Kidney epithelial cell (primary cell): ENCODE measurements at places on chromosomes 5 and 9.

GRCh38 chr5:135553688-135554462 lies 18.1 kb upstream of the NEUROG1 start:
- no peak for DNase-seq

GRCh38 chr5:21806943-21807342 lies 1046.2 kb downstream of the CDH12 start:
- no peak for DNase-seq

DNA sequence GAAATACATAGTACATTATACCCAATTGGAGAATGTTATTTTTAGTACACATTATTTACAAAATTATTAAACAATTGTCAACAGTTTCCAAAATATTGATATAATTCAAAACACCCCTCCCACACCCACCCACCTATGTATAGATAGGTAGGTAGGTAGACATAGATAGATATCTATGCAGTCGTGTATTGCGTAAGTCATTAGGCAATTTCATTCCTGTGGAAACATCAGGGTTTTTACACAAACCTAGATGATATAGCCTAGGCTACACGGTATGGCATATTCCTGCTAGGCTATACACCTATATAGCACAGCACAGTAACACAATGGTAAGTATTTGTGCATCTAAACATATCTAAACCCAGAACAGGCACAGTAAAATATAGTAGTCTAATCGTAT lies 377.3 kb downstream of the ANXA1 start:
- no peak for DNase-seq

GRCh38 chr9:127776195-127776923 lies 2.1 kb downstream of the SH2D3C start:
- DNase-seq, result no peak

DNA sequence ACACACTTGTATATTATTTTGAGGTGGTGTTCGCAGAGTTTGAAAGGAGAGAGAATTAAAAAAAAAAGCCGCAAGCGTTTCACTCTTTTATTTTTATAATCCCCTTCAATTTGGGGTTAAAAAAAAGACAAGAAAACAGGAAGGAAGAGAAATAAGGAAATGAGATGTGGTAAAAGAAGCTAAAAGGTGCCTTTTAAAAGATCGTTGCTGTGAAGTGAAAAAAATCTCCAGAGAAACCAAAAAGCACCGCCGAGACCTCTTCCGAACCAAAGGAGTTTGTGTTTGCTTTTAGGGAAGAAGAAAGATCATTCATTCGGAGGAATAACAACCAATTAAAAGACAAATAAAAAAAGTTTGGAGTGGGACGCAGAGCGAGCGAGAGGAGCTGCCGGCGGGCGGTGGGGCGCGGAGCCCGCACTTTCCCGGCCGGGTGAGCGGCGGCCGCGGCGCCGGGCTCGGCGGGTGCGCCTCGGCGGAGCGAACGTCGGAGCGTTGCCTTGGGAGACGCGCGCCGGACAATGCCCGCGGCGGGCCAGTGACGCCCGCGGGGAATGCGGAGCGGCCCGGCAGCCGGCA lies 355 bp downstream of the TLE4 start:
- DNase-seq, result no peak

- DNase-seq, result peak; percentile 42
Measured at GRCh38 chr9:36625006-36625615, 52.4 kb downstream of the MELK start.

- DNase-seq, result no peak
Measured at GRCh38 chr5:40429258-40430100, 250.2 kb upstream of the PTGER4 start.

DNA sequence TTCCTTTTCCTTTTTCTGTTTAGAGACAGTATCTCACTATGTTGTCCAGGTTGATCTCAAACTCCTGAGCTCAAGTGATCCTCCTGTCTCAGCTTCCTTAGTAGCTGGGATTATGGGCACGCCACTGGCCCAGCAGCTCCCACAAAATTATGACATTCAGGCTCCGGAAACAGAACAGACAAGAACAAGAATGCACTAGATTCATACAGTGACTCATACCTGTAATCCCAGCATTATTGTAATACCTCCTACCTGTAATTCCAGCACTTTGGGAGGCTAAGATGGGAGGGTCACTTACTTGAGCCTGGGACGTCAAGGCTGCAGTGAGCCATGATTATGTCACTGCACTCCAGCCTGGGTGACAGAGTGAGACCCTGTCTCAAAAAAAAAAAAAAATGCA lies 26.7 kb upstream of the B4GALT1 start:
- no peak for DNase-seq

DNA sequence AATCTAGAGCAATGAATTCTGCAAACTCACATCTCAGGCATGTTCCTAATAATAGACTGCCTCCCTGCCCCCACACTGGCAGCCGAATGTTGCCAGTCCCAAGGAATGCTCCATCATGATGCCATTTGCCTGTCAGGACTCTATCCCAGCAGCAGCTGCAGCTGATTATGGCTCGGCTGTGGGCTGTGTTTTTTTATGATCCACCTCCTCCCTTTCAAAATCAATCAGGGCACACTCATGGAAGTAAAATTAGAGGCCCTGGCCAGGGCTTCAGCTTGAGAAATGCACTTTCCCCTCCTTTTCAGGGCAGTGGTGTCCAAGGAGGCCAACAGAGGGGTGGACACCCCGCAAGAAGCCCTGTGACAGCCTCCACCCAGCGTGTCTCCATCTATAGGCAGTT lies 176.7 kb upstream of the S1PR3 start:
- DNase-seq, result no peak

DNA sequence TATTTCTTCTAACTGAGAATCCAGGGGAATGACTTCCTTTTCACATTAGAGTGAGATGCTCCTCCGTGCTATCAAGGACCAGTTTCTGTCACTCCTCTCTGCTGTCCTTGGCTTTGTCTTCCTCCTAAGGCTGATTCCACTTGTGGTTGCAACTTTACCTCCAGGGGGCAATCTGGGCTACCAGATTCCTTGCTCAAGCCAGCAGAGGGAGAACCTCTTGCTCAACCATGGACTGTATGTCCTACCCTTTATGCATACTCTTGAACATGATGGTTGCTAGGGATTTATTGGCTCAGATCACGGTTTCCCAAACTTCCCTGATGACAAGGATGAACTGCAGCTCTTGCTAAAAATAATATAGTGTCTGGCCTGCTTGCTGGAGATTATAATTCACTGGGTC lies 24.0 kb downstream of the NNT start:
- DNase-seq, result no peak

GRCh38 chr5:80387063-80387768 lies 20.6 kb upstream of the ZFYVE16 start:
- no peak for DNase-seq

DNA sequence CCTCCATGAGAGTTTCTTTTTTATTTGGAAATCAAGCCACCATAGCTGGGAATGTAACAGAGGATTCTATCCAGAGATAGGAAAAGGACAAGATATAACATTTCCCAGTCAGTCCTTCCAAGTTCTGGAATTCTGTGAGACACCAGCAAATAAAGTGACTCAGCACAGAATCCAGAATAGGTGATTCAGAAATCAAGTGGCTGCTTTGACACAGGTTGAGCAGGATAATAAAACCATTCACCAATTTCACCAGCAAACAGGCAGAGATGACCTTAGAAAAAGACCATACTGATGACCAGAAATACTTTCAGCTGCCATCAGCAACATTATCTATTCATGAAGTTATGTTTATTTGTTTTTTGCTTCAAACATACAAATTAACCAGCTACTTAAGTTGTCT lies 491.5 kb upstream of the TUSC1 start:
- peak; percentile 18 for DNase-seq

DNA sequence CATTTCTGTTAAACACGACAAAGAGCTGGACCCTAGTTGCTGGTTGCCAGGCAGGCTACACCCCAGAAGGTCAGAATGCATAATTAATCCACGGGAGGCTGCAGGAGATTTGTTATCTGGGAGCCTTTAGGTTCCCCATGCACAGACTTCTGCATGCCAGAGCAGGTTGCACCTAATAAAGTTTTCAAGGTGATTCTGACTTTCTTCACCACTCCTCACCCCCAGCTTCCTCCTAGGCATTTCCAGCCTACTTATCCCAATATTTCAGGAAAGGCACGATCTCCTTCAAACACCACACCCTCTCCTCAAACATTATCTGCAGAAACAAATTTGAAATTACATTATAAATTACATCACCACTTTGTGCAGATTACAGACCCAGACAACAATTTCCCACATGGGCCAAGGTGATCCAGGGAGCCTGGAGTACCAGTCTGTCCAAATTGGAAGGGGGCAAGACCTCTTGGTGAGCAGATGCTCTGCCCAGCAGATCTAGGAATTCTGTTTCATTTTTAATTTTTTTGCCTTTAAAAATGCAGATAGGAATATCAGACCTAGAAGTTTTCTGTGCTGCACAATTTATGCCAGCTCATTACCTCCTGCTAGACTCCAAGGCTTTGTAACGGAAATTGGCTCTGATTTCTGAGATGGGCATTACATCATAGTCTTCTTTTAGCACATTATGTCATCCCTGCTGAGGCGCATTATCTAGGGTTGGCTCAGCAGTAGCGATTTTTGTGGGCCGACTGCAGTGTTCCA lies 363.4 kb upstream of the SLC30A5 start:
- DNase-seq, result peak; percentile 55

DNA sequence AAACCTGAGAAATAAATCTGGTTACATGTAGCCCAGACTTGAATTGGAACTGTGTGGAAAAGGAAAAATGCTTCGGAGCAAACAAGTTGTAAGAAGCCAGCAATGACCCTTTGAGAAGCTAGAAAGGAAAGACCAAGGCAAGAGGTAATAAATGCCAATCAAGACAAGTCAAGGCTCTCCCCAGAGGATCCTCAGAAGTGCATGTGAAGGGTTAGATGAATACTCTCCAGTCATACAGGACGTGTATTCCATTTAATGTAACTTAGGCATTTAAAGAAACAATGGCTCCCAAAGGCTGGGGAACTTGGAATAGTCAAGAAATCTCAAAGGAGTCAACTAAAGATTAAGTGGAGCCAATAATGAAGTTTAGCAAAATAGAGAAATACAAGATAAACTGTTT lies 36.2 kb downstream of the EPB41L4A start:
- DNase-seq, result no peak

- no peak for DNase-seq
Measured at GRCh38 chr5:7849681-7850394, 1.1 kb downstream of the CFAP90 start.

- no peak for DNase-seq
Measured at GRCh38 chr5:56011835-56012234, 17.1 kb upstream of the IL6ST start.

DNA sequence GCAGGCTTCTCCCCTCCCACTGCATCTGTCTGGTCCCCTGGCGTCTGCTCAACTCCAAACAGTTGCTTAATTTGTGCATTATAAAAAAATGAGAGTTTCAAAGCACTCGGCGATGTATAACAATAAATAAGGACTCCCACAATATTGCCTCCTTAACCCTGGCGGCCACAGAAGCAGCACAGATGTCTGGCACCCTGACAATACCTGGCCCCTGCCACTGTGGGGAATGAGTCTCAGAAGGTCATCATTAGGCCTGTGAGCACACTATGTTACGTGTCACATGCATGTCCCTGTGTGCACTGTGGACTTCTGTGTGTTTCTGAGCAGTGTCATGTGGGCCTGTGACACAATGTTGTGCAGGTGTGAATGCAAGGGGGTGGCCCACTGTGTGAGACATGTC lies 236.5 kb downstream of the PBX3 start:
- DNase-seq, result no peak

GRCh38 chr5:15579193-15579990 lies 79.4 kb downstream of the FBXL7 start:
- DNase-seq, result no peak

- DNase-seq, result no peak
Measured at GRCh38 chr9:89054865-89055495, 63.7 kb downstream of the S1PR3 start.

- DNase-seq, result peak; percentile 83
Measured at GRCh38 chr5:28397502-28397941, 1359.1 kb upstream of the CDH9 start.

- DNase-seq, result peak; percentile 71
Measured at GRCh38 chr5:9409413-9409960, 136.4 kb downstream of the SEMA5A start.

DNA sequence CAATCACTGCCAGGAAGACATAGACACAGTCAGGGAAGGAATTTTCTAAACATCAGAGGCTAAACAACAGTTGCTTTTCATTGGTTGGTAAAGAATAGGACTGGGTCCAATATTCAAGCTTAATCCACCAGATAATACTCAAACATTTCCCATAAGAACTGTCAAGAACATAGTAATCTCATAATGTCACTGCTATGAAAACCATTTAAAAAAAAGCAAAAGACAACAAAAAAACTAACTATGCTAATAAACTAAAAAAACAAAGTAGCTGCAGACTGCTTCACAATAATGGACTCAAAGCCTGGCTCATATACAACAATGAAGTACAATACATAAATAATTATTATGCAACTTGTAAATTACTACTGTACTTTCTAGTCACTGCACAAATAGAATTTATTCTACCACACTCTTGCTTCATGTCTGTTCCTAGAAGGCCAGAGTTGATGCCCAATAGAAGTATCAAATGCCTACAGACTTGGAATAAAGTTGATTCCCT lies 148.7 kb downstream of the MLLT3 start:
- DNase-seq, result no peak
